ENCODE measurements at places on chromosomes 3 and 15.

DNA sequence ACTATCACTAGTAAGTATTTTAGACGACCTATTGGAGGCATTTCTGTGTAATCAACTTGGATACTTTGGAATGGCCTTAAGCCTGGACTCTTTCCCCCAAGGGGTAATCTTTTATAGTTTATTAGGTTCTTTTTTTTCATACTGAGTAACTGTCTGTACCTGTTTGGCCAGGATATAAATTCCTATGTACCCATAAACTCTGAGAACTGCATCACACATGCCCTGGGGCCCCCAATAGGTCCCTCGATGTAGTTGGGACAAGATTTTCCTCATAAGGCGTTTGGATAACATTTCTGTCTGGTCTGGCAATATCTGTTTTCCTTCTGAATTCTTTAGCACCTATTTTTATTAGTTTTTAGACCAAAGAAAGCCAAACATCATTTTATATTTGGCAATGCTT is 86.4 kb upstream of the WNT7A start:
- DNase-seq: no peak

- DNase-seq: no peak
Measured at GRCh38 chr3:11736136-11736833, 92.6 kb upstream of the VGLL4 start.

DNA sequence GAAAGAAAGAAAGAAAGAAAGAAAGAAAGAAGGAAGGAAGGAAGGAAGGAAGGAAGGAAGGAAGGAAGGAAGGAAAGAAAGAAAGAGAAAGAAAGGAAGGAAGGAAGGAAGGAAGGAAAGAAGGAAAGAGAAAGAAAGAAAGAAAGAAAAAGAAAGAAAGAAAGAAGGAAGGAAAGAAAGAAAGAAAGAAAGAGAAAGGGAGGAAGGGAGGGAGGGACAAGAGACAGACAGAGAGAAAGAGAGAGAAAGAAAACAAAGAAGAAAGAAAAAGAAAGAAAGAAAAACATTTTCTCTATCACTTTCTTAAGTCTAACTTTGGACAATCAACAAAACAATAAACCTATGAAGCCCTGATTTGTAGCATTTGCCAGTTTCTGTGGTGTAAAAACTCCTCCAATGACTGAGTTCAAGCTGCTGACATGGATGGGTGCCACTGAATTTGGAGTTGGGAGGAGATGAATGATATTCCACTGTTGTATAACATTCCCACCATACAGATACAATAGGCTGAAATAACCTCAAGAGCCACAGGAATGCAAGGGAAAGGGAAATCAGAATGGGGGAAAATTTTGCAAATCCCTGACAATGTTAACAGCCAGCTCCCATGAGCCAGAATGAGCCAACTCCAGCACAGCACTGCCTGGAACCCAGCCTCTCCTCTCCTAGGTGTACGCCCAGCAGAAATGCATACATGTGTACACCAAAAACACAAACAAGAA is 15.0 kb upstream of the RTP3 start:
- DNase-seq: no peak

- no peak for DNase-seq
Measured at GRCh38 chr3:115040673-115041286, 106.3 kb downstream of the ZBTB20 start.

DNA sequence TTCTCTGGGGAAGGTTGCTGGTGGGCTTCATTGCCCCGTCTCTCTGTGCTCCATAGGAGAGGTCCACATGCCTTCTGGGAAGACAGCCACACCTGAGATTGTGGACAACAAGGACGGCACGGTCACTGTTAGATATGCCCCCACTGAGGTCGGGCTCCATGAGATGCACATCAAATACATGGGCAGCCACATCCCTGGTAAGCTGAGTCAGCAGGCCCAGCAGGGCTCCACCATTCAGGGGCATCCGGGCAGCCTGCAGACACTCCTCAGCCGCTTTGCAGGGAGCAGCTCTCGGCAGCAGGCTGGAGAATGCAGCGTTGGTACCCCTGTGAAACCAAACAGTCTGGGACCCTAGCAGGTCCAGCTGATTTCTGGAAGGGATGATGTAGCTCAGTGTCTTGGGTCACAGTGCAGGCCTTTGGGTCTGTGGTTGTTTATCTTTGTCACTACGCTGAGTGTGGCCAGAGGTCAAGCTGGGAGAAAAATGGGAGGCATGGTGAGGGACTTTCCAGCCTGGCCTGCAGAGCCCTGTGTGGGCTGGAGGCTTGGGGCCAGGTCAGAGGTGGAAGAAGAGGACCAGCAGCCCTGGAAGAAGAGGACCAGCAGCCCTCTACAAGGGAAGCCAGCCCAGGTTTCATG is 67.2 kb downstream of the DNASE1L3 start:
- DNase-seq: no peak

GRCh38 chr3:15800327-15800726 is 2.5 kb upstream of the ANKRD28 start:
- no peak for DNase-seq

DNA sequence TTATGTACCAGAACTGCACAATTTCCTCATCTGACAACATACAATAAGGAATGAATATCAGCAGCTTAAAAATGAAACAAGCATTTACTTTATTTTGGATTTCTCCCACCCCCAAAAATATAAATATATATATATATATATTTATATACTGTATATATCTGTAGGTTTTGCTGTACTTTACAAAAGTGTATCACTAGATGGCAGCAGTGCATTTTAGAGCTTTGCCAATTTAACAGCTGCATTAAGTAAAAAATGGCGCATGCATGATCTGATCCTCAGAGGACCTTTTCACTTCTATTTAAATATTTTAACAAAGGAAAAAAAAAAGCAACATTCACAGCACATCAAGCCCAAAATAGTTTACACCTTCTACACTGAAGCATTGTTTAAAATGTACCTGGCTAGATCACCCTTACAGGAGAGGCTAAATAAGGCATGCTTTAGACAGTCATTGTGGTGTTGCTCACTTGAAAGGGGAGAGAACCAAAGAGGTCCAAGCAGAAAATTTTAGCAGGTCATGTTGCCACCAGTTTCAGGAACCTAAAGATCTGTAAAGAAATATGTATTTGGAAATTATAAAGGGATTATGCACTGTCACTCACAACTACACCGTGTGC is 72.6 kb downstream of the NPTN start:
- DNase-seq: no peak

GRCh38 chr15:62991698-62992097 is 50.8 kb upstream of the TPM1 start:
- DNase-seq: no peak
